ENCODE measurements at places on chromosomes 2 and 18. TPM values are rescaled to one million over a fixed set of nuclear protein-coding genes. Genes with fewer than 3 reads are reported as not detected.

DNA sequence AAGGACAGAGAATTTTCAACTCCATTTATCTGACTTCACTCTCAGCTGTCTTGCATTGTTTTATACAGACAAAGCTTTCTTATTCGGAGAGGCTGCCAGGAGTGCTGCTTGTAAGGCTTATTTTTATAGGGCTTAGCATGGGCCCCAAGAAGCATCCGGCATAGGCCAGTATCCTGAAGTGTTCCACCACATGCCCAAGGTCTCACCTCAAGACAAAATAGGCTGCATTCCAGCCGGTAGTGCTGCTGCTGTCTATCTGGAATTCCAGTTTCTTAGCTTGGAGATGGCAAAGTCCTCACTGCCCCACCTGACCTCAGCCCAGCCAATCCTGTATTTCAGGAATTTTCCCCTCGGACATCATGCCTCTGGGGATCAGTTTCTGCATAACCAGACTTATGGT, 47.6 kb upstream of the MCFD2 start:
- H3K27me3 ChIP-seq, result no peaks in the 10 kb centered on the region
- peaks cover 13% of the 10 kb centered on the region for H3K4me1 ChIP-seq
- H3K36me3 ChIP-seq, result peaks cover 40% of the 10 kb centered on the region

- no peak overlapping the region for H3K4me3 ChIP-seq
- no peaks in the 10 kb centered on the region for H3K27me3 ChIP-seq
- H3K36me3 ChIP-seq, result no peaks in the 10 kb centered on the region
- no peak overlapping the region for H3K27ac ChIP-seq
- H3K4me1 ChIP-seq, result no peaks in the 10 kb centered on the region
Measured at GRCh38 chr2:15120631-15121030, 440.5 kb downstream of the NBAS start.

DNA sequence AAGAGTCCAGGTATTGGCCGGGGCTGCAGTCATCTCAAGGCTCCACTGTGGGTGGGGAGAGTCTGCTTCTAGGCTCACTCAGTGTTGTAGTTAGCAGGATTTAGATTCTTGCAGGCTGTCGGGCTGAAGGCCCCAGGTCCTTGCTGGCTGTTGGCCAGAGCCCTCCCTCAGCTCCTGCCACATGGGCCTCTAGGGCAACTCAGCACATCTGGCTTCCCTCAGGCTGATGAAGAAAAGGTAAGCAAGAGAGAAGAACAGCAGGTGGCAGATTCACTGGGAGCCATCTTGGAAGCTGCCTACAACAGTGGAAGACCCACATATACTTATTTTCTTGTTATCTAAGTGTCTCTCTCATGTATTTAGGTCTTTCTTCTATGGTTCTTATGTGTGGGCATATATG, 4.3 kb downstream of the MRPS9 start:
- H3K4me1 ChIP-seq, result peaks cover 25% of the 10 kb centered on the region
- no peak overlapping the region for H3K27ac ChIP-seq
- H3K4me3 ChIP-seq, result no peak overlapping the region
- DNase-seq, result no peak
- no peaks in the 10 kb centered on the region for H3K27me3 ChIP-seq
- H3K36me3 ChIP-seq, result peaks cover 4% of the 10 kb centered on the region

GRCh38 chr2:237051861-237052260, 33.8 kb upstream of the COPS8 start:
- H3K4me1 ChIP-seq, result no peaks in the 10 kb centered on the region
- H3K4me3 ChIP-seq, result no peak overlapping the region
- no peak for DNase-seq

DNA sequence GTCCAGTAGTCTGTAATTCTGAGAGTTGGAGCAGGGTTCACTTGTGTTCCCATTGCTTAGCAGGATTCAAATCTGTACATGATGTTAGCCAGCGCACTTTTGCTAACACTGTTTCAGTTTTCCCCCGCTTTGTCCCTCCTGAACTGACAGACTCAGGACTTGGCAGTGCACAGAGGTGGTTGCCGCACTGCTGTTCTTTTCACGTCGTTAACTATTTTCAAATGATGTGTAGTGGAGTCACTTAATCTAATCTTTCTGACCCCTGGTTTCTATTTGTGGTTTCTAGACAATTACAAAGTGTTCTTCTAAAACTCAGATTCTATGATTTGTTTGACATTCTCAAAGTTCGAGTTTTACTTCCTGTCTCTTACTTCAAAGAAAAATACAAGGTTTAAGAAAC, 234.5 kb downstream of the RBM43 start:
- no peak overlapping the region for H3K27ac ChIP-seq
- DNase-seq, result no peak
- H3K36me3 ChIP-seq, result no peaks in the 10 kb centered on the region
- H3K27me3 ChIP-seq, result no peaks in the 10 kb centered on the region
- H3K4me3 ChIP-seq, result no peak overlapping the region

DNA sequence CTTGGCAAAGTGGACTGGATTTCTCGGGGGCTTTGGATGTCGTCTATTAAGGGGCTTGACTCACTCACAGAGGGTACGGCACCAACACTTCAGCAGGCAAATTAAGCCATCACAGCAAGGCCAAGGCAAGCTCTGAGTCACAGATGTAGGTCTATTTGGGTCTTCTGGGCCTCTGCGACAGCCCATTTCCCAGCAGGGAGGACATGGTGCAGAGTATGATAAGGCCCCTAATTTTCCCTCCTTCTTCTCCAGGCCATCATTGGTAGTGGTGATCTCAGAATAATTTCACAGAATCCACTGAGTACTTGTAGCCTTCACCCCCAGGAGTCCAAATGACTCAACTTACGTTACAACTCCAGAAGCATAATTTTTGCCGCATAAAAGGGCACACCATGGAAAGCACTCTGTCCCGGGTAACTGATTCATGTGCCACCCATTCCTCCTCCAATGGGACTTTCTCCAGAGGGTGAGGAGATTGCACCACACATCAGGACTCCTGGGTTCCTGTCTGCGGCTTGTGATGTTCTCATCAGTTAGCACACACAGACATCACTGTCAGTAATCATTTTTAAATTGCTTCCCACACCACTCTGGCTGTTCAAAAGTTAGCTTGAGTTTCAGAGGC, 164.9 kb downstream of the TXNL1 start:
- H3K27me3 ChIP-seq, result no peaks in the 10 kb centered on the region
- no peak overlapping the region for H3K27ac ChIP-seq
- DNase-seq, result no peak
- H3K36me3 ChIP-seq, result no peaks in the 10 kb centered on the region
- no peak overlapping the region for H3K4me3 ChIP-seq
- H3K4me1 ChIP-seq, result no peaks in the 10 kb centered on the region

DQX1 gene
- total RNA-seq, result not detected

DNA sequence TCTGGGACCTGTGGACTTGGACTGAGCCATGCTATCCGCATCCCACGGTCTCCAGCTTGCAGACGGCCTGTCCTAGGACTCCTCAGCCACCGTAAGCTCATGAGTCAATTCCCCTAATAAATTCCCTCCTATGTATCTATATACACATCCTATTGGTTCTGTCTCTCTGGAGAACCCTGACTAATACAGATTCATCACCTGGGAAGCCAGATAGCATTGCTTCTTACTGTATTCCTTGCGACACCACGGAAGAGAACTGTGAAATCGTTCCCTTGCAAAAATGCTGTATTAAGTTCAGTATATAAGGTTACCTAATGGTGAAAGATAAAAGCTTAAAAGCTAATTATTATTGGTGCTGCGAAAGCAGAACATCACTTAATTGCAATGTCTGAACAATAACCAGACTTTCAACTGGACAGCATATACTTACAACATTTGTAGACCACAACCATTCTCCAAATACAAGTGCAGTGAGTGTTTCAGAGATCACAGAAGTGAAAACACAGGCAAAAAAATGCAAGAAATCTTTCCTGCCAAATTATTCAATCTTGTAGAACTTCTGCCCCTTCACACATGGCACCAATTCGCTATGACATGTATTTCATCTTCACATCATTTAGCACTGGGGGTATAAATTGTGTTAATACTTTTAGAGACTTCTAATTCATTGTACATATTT, 352.9 kb downstream of the TXNL1 start:
- H3K27ac ChIP-seq, result no peak overlapping the region
- no peaks in the 10 kb centered on the region for H3K36me3 ChIP-seq
- H3K4me3 ChIP-seq, result no peak overlapping the region
- no peak for DNase-seq
- no peaks in the 10 kb centered on the region for H3K27me3 ChIP-seq

DNA sequence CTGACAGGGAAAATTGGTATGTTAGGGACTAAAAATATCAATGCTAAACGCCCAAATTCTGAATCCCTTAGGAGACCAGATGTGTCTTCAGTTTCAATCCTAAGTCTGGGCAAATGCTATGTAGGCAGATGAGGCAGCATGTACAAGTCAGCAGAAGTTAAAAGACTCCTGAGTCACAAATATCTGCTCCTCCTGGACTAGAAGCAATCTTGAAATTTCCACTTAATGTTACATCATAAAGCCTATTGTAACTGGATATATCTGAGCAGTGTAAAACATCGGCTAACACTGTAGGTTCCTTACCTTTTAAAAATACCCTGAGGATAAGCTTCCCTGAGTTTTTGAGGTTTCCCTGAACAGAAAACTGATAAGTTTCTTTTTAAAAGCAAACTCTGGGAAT, 1087.6 kb upstream of the PIK3C3 start:
- H3K4me3 ChIP-seq, result no peak overlapping the region
- no peak overlapping the region for H3K27ac ChIP-seq
- H3K4me1 ChIP-seq, result no peaks in the 10 kb centered on the region
- no peak for DNase-seq

GRCh38 chr18:48940854-48941611, 9.7 kb downstream of the SMAD7 start:
- no peak for DNase-seq
- peak overlapping the region; percentile 67 for H3K27ac ChIP-seq
- H3K4me1 ChIP-seq, result peaks cover 54% of the 10 kb centered on the region
- H3K4me3 ChIP-seq, result no peak overlapping the region
